A549 treated with CpdA at 1 μM for 4 hours (cell line): ENCODE measurements at places on chromosomes 4 and X. TPM values are rescaled to one million over a fixed set of nuclear protein-coding genes. Genes with fewer than 3 reads are reported as not detected.

Gene FAM53A
- 0.49 to 1.4 TPM (median 1.0 TPM) in 5 replicates for total RNA-seq

Gene H2BW2
- total RNA-seq: not detected in 5 replicates

Gene VCX2
- total RNA-seq: not detected in 5 replicates

Gene TCEAL7
- total RNA-seq: not detected in 5 replicates

Gene GPM6B
- 0.05 TPM in 1 of 5 replicates, not detected in the others for total RNA-seq

Gene EDNRA
- 0.30 to 0.55 TPM (median 0.35 TPM) in 5 replicates for total RNA-seq

Gene OPRPN
- not detected in 5 replicates for total RNA-seq

Gene ADGRG4
- total RNA-seq: not detected in 5 replicates

Gene RHOXF2
- total RNA-seq: not detected in 5 replicates

Gene TET2
- total RNA-seq: 1.8 to 2.7 TPM (median 2.2 TPM) in 5 replicates
